Muscle of leg (tissue), 16 donors: ENCODE measurements at places on chromosomes 13 and 19.

DNA sequence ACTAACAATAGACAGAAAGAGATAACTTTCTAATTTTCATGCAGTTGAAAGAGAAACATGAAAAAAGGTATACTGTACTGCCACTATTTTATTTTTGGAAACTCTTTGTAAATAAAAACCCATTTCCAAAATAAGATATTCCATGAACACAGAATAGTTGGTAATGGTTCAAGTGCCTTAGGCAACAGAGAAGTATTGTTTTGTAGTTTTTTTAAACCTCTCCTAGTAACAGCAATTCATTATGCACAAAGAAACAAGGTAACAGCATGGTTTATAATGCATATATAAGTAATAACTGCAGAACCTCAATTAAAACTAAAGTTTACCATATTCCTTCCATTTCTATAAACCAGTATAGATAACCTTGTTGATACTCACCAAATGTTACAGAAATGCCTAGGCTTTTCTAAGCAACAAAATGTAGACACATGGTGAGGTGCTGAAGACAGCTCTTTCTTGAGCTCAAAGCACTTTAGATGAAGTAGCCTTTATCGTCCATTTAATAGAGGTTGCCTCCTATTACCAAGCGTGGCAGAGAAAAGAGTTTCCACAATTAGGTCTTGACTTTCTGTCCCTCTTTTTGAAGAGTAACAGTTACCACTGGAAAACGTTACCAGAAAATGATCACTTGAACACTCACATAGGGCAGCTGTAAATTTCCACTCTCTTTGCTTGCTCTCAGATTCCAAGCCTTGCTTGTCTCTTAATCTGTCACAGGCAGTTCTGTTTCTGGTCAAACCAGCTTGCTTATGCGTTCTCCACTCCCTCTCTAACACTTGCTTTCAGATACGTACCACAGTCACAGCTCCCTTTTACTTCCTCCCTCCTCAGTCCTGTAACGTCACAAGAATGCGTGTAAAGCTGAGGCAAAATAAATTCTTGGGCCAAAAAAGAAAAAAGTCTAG lies 42.9 kb downstream of the CAB39L start:
- peak; percentile 77 for DNase-seq

DNA sequence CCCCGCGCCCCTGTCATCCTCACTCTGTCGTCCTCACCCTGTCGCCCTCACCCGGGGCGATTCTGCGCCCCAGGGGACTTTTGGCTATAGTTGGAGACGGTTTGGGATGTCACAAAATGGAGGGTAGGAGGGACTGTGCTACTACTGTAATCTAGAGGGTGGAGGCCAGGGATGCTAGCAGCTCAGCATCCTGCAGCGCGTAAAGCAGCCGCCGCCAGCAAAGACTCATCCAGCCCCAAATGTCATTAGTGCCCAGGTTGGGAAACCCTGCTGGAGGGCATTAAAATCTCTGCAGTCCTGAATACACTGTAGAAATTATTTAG lies 362 bp downstream of the ZNF557 start:
- DNase-seq = no peak

DNA sequence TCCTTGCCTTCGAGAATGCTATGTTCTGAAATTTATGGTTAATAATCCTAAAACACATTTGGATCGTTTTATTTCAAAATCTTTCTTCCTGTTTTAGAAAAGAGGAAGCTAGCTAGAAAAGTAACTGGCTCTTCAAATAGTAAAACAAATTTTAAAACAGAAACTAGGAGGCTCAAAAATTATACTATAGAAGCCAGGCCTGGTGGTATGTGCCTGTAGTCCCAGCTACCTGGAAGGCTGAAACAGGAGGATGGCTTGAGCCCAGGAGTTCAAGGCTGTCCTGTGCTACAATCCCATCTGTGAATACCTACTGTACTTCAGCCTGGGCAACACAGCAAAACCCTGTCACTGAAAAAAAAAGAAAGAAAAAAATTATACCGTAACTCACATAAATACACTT lies 57.9 kb downstream of the ELF1 start:
- DNase-seq = no peak

DNA sequence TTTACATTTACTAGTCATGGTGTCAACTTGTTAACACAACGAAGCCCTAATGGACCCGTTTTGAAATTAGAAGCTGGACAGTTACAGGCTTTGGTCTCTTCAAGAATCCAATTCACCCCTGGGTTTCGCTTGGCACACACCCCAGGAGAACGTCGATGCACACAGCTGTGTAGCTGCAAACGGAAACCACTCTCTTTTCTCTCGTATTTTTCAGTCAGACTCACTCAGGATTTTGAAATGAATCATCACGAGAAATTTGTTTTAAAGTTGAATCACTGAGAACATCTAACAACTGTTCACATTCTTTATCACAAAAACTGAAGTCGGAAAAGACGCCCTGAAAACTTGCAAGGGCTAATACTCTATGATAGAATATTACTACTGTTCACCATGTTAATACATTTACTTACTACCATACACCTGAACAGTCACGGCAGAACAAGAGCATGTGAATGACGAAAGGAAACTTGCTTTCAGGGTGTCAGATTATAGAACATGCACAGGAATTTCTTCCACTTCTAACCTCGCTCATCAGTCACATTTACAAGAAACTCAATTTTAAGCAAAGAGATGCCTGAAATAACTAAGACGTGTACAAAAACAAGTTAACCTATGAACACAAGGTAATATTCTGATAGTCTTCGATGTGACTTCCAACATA lies 4.7 kb downstream of the PNMA8A start:
- peak; percentile 90 for DNase-seq

DNA sequence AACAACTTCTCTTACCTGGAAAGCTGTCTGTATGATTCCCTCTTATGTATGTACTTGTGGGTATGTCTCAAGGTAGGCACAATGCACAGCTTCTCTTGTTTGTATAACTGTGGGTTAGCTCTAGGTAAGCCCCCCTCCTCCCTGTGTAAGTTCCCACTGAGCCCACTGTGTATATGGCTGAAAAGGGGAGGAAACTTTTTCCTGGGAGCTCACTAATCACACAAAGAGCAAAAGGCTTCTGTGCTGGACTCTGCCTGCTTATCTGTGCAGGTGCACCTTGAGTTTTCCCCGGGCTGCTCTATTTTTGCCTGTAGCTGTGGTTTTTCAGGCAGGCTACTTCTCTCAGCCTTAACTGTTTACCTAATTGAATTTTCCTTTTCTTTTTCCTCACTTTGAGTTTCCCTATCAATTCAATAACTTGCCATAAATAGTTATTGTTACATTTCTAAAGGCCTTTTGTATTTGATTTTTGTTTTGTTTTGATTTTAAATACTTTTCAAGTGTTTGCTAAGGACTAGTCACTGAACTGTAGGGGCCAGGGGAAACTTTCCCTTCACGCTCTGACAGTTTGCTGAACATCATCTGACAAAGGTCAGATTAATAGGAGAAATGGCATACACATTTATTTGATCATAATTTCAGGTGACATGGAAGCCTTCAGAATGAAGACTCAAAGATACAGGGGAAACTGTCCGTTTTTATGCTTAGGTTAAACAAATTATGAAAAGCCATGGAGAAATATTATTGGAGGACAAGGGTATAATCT lies 423.5 kb upstream of the ATXN8OS start:
- DNase-seq = no peak

DNA sequence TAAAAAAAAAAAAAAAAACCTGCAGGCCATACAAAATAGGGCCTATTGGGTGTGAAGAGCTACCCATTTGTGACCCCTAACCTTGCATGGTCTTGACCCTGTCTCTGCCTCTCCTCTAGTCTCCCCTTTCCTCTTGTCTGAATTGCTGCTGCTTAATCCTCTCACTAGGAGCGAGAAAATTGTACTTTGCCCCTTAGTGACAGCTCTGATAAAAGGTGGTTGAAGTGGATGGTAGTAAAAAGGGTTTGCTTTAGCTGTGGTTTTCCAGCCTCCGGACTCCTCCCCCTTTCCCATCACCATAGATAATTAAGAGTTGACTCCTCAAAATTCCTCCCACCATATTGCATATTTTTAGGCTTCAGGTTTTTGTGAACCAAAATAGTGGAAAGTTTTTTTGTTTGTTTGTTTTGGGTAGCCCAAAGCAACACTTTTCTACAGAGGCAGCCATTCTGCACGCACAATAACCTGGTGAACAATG lies 23.5 kb downstream of the ACTN4 start:
- DNase-seq = no peak

DNA sequence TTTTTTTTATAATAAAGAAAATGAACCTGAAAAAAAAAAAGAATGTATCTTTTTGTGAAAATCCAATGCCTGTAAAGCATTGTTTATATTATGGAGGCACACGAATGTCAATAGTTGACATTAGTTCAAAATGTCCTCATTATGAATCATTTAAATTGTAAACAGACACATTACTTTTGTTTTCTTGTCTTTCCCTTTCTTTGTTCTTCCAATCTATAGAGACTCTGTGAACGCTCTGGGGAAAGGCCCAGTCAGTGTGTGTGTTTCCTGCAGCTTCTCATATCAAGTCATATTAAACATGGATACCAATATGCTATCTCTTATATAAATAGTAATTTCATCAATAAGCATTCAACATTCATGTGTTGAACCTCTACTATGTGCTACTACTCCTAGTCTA lies 193.1 kb downstream of the KCTD12 start:
- DNase-seq = no peak

DNA sequence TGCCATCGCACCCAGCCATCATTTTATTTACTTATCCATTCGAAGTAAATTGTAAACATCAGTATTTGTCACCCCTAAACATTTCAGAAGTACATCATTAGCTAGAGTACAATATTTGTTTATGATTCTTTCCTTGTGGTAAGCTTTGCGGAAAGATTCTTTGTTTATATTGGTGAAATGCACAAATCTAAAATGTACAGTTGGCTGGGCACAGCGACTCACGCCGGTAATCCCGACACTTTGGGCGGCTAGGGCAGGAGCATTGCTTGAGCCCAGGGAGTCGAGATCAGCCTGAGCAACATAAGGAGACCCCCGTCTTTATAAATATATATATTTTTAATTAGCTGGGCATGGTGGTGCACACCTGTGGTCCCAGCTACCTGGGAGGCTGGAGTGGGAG lies 10.1 kb downstream of the LGALS7B start:
- no peak for DNase-seq

- no peak for DNase-seq
Measured at GRCh38 chr19:52602941-52603340, 32.9 kb downstream of the ZNF701 start.

- no peak for DNase-seq
Measured at GRCh38 chr19:41186971-41187883, 5.8 kb upstream of the CYP2S1 start.

- DNase-seq = no peak
Measured at GRCh38 chr19:2457394-2458037, 757 bp upstream of the LMNB2 start.

DNA sequence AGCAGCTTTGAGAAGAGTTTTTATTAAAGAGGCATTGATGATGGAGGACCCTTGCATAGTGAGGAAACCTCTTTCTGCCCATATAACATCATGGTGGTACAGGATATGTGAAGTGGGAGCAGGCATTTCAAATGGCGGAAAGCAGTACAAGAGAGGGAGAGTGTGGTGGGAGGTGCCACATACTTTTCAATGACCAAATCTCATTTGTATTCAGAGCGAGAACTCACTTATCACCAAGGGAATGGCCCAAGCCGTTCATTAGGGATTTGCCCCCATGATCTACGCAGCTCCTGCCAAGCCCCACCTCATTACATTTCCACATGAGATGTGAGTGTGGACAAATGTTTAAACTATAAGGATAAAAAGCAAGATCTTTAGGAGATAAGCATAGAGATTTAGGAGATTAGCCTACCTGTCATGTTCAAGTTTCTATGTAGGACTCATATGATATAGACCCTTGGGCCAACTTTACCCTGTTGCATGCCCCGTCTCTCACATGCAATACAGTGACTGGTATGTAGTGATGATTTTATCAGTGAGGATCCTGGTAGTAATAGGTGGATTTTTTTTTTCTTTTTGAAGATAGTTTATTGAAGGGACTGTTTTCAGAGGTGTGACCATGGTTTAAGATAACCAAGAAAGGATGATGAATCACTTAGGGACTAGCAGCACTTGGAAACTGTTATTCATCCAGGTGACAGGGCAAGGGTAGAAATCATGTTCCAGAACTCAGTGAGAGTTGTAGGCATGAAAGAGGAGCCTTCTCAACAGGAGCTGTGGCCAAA lies 38.3 kb downstream of the DNAJC15 start:
- DNase-seq = no peak

GRCh38 chr13:67967031-67967430 lies 736.9 kb upstream of the PCDH9 start:
- DNase-seq = no peak

DNA sequence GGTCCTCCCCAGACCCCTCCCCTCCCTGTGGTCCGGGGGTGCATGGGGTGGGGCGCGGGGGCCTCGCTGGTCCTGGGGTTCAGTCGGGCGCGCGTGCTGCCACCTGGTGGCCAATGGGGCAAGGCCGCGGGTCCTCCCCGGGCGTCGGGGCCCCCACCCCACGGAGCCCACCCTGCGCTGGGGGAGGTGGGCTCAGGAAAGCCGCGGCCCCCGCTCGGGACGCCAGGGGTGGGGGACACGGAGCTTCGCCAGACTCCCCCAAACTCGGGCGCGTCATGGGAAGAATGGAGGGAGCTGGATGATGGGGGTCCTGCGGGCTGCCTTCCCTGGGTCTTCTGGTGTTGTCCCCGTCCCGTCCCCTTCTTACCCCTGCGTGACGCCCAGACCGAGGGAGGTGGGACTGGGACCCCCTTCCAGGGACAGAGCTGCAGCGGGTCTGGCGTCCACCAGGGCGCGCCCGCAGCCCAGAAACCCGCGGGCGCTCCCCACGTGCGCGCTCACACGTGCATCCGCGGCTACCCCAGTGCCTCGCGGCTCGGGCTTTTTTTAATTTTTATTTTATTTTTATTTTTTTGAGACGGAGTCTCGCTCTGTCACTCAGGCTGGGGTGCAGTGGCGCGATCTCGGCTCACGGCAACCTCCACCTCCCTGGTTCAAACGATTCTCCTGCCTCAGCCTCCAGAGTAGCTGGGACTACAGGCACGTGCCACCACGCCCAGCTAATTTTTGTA lies 19.8 kb upstream of the TCF3 start:
- DNase-seq = peak; percentile 43

DNA sequence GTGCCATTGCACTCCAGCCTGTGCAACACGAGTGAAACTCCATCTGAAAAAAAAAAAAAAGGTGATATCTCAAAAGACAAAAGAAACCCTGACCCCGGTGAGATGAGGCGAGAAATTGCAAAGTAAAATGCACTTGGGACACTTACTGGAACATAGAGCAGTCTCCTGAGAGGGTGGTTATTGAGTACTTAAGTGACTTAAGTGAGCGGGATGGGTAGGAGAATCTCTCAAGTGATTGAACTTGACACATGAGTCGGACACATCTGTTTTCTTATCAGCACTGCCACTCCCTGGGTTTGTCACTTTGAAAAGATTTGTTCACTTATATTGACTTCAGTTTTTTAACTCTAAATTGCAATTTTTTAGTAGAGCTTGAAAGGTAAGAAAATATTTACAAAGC lies 2.8 kb downstream of the ZNF429 start:
- no peak for DNase-seq
